ENCODE measurements at places on chromosomes 12 and 14. TPM values are rescaled to one million over a fixed set of nuclear protein-coding genes. Genes with fewer than 3 reads are reported as not detected.

The GPR84 gene
- total RNA-seq: 0.27 TPM

The EPYC gene
- total RNA-seq: not detected

The TRPV4 gene
- total RNA-seq: not detected

The TEDC1 gene
- 102 TPM for total RNA-seq

The AMN gene
- total RNA-seq: 2.6 TPM

The KRT74 gene
- total RNA-seq: 0.30 TPM

The NRIP2 gene
- total RNA-seq: not detected

The ZDHHC22 gene
- not detected for total RNA-seq

The TBC1D30 gene
- total RNA-seq: 0.28 TPM

The PZP gene
- not detected for total RNA-seq

The CLEC4D gene
- not detected for total RNA-seq

The KLRK1 gene
- total RNA-seq: 1.0 TPM

The SFSWAP gene
- total RNA-seq: 88.7 TPM

The PDE3A gene
- not detected for total RNA-seq

The TWF1 gene
- total RNA-seq: 72.3 TPM

The NFATC4 gene
- total RNA-seq: not detected

The LHX5 gene
- total RNA-seq: not detected

The VPS29 gene
- total RNA-seq: 62.5 TPM

The PTHLH gene
- not detected for total RNA-seq

The TAS2R19 gene
- 1.2 TPM for total RNA-seq

The DBX2 gene
- total RNA-seq: not detected

The TMEM117 gene
- total RNA-seq: 3.4 TPM

The TSHR gene
- not detected for total RNA-seq

The TAS2R10 gene
- not detected for total RNA-seq

The AKAP3 gene
- total RNA-seq: 0.96 TPM

The DRAM1 gene
- total RNA-seq: 1.3 TPM

The FAM90A1 gene
- 0.30 TPM for total RNA-seq

The MYRFL gene
- not detected for total RNA-seq

The GLIPR1L1 gene
- total RNA-seq: not detected

The DEGS2 gene
- 0.11 TPM for total RNA-seq

The C12orf50 gene
- not detected for total RNA-seq

The BRAP gene
- total RNA-seq: 25.8 TPM

The LBHD2 gene
- not detected for total RNA-seq

The EIF2S3B gene
- 1.1 TPM for total RNA-seq

The TMEM229B gene
- total RNA-seq: 9.1 TPM

The MUCL1 gene
- not detected for total RNA-seq

The CAPZA3 gene
- total RNA-seq: not detected

The GPR162 gene
- not detected for total RNA-seq

All from CD4-positive, alpha-beta T cell (primary cell).